Kidney tubule cell (primary cell): ENCODE measurements at places on chromosomes 4 and X.

GRCh38 chr4:67931256-67931655 is 32.0 kb downstream of the TMPRSS11A start:
- no peak for DNase-seq

GRCh38 chr4:89298155-89298554 is 9.4 kb downstream of the GPRIN3 start:
- DNase-seq: peak; percentile 47

GRCh38 chrX:148322906-148323305 is 177.5 kb upstream of the AFF2 start:
- DNase-seq: no peak

DNA sequence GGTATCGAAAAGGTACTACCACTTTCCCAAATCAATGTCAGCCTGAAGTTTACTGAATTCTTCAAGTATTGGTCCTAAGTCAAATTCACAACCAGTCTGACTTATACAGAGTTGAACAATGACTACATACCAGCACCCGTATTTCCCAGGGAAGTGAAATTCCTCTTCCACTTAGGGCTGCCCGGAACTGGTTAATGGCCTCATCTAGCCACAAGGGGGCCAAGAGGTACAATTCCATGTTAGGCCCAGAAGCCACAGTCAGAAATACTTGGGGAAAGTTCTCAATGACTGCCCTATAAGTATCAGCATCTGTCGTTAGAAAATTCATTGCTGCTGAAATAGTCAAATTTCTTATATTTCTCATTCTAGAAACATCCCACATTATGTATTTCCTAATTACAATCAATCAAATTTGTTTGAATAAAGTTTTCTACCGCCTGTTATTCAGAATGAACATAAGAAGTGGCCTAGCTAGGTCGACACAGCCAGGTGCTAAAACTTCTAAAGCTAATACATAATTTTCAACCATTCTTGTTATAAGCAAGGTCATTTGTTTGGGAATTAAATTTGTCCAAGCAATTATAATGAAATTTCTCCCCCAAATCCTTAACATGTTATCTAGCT is 5.6 kb upstream of the PCDH7 start:
- DNase-seq: peak; percentile 54

DNA sequence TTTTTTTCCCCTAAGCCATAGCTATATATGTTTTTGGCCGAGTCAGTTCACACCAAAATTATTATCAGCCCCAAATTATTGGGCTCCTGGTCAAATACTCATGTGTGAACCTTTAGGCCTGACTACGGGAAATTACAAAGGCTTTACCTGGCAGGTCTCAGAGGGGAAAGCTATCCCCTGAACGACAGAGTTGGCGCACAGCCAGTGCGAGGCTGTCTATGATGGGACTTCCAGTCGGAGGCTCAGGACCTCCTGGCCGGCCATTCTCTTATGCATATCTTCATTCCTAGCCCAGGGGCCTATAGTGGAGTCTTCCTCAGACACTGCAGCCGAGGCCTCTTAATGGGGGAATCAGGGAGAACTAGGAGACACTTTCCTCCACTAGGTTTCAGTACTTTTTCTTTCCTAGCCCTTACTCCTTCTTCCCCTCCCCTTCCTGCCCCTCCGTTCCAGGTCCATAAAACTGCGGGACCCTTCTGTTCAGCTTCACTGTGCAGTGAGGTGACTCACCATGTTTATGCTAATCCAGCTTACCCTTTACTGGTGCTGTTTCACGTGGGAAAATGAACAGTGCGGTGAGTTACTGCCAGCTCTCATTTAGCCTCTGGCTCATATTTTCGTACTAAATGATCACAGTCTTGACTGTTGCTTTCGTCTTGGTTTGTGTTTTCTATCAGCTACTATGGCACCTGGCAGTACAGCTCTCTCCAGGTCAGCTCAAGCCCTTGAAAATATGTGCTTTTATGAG is 533.9 kb downstream of the FSTL5 start:
- peak; percentile 35 for DNase-seq

DNA sequence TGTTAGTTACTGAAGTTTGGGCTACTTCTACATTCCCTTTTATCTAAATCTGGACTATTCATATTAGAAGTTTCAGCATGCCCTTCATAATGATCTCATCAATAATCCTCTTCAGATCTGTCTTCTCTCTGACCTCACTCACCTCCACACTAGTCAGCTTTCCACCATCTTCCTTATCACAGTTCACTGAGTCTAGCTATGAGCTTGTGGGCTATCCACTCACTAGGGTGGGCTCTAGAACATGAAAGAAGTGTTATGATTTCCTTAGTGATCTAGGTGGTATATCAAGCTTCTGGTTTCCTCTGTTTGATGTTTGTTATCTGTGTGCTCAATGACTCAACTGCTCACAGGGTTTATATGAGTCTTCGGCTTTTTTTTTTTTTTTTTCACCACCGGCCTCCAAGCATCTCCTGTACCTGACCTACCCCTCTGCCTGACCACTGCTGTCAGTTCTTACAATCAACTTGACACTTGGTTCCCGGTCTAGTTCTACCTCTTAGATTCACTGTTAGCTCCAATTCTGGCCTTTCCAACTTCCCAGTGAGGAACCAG is 103.1 kb downstream of the PAPSS1 start:
- peak; percentile 12 for DNase-seq

DNA sequence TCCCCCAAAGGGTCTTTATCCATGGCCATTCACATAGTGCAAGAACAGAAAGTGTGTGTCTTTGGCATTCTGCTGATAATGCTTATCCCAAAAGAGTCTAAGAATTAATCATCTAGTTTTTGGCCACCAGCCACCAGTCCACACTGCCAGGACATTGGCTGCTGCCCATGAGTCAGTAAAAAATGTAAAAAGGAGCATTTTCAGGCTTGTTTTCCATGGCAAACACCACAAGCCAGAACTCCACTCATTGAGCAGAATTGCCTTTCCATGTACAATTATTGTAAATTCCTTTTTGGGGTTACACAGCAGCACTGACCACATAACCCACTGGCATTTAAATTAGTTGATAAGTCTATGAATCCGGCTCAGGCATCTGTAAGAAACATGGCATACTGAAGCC is 89.2 kb upstream of the PRDX4 start:
- DNase-seq: no peak

- DNase-seq: peak; percentile 77
Observed at GRCh38 chr4:109365939-109366338, 63.5 kb upstream of the COL25A1 start.

- no peak for DNase-seq
Observed at GRCh38 chr4:184812651-184813181, 13.1 kb downstream of the ACSL1 start.

- DNase-seq: no peak
Observed at GRCh38 chr4:2462992-2463762, 5.7 kb upstream of the RNF4 start.
